Activated naive CD8-positive, alpha-beta T cell treated with anti-CD3 and anti-CD28 coated beads, Interleukin-2, amount 10 ng/mL, durations not matched to agents 7 days and 5 days (primary cell): ENCODE measurements at places on chromosomes 4 and X.

DNA sequence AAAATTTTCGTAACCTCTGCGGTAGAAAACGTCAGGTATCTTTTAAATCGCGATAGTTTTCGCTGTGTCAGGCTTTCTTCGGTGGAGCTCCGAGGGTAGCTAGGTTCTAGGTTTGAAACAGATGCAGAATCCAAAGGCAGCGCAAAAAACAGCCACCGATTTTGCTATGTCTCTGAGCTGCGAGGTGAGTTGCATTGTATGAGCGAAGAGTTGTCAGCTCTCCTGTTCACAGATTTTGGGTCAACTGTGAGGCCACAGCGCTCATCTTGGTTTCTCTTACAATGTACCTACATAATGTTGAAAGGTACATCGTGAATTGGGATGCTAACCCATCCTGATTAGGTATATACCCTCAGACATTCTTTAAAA, 486 bp downstream of the CLCN3 start:
- DNase-seq = peak; percentile 38

DNA sequence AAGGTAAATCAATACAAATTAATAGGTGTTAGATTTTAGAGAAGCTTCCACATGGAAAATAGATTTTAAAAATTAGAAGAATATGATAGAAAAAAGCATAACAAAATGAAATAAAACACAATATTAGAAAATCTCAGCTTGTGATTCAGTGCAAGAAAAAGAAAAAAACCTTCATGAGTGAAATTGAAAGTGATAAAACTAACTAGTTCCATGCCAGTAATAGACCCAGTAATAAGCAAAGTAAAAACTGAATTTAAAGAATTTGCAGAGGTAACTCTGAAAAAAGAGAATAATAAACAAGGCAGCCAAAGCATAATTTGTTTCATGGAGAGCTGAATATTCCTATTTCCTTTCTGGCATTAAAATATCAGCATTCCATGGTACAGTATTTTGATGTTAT, 174.3 kb upstream of the TENM3 start:
- DNase-seq = no peak

- no peak for DNase-seq
These were observed 50.7 kb downstream of the MXRA5 start for GRCh38 chrX:3295731-3296130.

DNA sequence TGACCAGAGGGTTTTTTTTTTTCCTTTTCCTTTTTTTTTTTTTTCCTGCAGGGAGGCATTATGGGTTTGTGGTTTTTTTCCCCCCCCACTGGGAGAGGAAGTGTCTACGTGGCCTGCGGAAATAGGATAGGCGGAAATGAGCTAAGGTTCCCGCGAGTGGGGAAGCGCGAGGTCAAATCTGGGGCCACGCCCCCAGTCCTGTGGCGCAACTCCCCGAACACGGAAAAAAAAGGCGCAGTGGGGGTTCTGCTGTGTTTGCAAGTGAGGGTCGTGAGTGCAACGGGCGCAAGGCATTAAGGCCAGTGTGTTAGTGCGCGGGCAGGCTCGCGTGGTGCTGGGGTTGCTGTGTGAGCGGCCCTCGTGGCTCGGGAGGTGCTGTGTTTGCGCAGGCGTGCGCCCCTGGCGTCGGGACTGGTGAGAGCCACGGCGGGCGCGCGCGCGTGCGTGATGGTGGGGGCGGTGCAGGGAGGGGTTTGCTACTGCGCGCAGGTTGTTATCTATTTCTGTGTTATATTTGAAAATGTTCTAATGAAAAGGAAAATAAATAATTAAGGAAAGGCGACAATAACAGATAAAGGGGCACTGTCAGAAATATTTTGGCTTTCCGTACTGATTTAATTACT, 685 bp upstream of the MORF4L2 start:
- peak; percentile 86 for DNase-seq

DNA sequence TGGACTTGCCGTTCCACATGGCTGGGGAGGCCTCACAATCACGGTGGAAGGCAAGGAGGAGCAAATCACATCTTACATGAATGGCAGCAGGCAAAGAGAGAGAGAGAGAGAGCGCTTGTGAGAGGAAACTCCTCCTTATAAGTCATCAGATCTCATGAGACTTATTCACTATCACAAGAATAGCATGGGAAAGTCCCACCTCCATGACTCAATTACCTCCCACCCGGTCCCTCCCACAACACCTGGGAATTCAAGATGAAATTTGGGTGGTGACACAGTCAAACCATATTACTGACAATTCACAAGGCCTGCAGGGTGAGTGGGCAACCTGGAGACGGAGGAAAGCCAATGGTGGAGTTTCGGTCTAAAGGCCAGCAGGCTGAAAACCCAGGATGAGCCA, 394.3 kb upstream of the TRAM1L1 start:
- DNase-seq = no peak

- no peak for DNase-seq
These were observed 18.0 kb downstream of the ING2 start for GRCh38 chr4:183522821-183523220.

GRCh38 chr4:88043586-88044340, 36.3 kb downstream of the PKD2 start:
- DNase-seq = no peak

DNA sequence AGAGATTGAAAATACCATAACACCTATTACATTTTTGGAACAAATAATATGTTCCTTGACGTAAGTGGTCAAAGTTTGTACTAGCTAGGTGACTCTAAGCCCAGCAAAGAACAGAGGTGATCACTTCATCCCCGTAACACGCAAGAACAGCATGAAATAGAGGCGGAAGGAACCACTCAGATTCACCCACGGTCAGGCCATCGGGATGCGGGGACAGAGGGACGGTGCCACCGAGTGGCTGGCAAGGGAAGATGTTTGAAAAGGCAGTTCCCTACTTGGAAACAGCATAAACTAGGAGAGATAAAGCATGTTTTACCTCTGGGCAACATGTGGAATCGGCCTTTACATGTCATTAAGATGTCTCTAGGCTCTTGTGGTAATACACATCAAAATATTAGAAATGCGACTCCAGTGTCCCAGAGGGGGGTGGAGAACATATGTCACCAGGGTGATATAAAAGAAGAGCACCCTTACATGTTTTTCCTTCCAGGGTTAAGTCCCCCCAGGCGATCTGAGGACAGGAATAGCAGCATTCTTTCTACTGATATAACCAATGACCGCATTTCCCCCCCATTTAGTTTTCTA, 84.0 kb downstream of the PHKA2 start:
- no peak for DNase-seq

- no peak for DNase-seq
These were observed 327.1 kb downstream of the PAPSS1 start for GRCh38 chr4:107392951-107393350.

DNA sequence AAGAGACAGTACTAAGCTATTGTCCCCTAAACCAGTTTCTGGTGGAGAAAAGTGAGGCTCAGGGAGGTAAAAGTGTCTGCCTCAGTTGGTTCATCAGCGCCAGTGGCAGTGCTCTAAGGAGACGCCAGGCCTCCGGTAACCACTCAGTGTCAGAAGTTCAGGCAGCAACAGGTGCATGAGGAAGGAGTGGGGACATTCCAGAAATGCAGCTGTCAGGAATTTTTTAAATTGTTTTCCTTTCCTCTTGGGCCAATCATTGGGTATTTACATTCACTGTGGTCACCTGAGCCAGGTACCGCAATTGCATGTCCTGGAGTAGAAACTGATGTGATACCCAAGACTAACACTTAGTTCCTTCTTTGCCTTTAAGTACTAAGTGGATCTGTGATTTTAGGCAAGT, 40.2 kb upstream of the HS3ST1 start:
- DNase-seq = no peak

GRCh38 chr4:181330654-181331201, 912.5 kb upstream of the TENM3 start:
- DNase-seq = no peak

GRCh38 chr4:87045659-87046058, 110.8 kb downstream of the AFF1 start:
- DNase-seq = no peak

GRCh38 chr4:110898290-110898689, 275.4 kb upstream of the PITX2 start:
- DNase-seq = no peak

- no peak for DNase-seq
These were observed 23.6 kb upstream of the VAMP7 start for GRCh38 chrX:155857561-155857960.

DNA sequence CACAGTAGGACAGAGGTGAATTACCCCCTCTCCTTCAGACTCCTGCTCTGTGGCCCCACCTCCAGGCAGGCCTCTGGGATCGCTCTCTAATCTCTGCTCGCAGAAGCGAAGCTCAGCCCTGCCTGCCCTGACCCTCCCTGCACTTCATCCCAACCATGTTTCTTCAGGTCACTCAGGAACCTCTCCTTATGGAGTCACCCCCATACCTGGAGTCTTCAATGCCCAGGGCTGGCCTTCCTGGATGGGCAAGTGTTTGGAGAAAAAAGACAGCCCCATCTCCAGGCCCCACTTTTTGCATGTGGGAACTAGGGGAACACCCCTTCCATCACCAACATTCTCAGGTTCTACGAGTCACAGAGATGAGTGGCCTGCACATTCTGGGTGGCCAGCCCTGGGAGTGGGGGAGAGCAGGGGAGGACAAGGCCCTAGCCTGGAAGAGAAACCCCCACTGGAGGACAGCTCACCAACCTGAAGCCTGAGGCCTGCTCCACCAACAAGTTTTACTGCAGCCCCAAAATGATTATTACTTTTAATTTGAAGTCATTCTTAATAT, 90.8 kb downstream of the PPP2R2C start:
- DNase-seq = no peak
